Left ventricle myocardium superior (tissue), 1 donor: ENCODE measurements at places on chromosomes 6 and 20.

DNA sequence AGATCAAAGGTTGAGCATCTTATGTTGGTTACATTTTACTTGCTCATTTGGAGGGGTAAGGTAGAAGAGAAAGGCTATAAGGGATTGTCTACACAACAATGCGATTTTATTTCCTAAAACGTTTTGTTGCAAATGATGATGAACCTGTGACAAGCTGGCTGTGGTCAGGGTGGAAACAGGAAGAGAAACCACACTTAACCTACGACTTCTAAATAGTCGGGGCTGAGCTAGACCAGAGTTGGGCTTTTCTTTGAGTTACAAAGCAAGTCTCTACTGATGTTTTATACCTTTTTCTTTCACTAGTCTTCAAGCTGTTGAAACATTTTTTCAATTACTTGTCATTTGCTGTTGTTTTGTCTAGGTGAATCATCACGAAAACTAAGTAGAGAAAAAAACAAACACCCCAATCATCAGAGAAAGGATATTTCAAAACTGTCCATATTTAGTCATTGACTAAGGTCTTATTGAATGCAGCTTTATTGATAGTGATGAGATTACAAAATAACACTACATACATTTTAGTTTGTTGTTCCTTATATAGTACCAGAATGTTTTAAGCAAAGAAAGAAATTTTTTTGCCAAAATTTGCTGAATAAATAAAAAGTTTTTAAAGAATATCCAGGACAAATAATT, 18.0 kb downstream of the KLHL31 start:
- no peak for DNase-seq

DNA sequence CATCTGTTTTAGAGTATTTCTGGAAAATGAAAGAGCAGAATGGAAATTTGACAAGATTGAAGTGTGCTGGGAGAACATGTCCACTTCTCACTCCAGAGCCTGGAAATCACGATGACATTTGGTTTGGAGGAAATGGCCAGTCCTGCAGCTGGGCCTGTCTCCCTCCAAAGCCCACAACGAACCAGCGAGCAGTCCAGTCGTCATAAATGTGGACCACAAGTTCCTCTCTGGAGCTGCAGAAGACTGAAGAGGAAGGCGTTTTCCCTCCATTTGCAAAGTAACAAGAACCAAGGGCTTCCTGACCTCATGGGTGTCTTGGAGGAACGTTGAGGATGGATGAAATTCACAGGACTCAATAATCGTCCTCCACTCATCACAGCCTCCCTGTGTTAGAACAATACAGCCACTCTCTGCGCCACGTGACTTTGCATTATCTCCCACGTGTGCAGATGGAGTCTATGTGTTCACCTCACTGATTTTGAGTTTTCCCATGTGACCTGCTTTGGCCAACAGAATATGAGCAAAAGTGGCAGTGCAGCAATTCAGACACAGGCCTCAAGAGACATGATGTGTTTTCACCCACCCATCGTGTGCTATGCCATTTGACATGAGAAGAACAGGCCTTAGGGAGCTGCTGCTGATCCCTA, 9.1 kb upstream of the SPATS1 start:
- DNase-seq: no peak

DNA sequence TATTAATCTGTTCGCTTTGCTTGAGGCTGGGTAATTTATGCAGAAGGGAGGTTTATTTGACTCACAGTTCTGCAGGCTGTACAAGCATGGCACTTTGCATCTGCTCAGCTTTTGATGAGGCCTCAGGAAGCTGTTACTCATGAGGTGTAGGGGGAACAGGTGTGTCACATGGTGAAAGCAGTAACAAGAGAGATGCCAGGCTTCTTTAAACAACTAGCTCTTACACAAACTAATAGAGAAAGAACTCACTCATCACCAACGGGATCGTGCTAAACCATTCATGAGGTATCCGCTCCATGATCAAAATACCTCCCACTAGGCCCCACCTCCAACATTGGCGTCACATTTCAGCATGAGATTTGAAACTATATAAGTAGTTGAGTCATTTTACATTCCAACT, 34.4 kb upstream of the GCLC start:
- no peak for DNase-seq

GRCh38 chr20:32507998-32508774, 76.9 kb downstream of the NOL4L start:
- no peak for DNase-seq

DNA sequence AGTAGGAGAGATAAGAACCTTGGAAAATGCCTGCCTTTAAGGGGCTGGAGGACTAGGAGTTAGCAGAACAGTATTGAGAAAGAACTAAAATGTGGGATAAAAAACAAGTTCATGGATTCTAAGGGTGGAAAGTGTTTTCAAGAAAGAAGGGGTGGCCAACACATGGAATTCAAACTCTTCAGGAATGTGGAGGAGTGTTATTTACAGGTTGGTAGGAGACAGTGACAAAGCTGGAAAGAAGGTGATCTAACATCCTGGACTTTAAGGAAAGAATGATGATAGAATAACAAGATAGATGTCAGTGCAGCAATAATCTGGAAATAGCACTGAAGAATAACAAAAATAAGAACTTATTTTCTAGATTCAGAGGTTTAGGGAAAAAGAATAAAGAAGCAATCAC, 54.0 kb upstream of the TNFRSF21 start:
- DNase-seq: no peak

- no peak for DNase-seq
Observed at GRCh38 chr6:69795469-69796072, 1.2 kb downstream of the LMBRD1 start.

- DNase-seq: no peak
Observed at GRCh38 chr6:53752856-53753255, 41.9 kb upstream of the LRRC1 start.
